Osteoblast (primary cell): ENCODE measurements at places on chromosomes 2 and 18. TPM values are rescaled to one million over a fixed set of nuclear protein-coding genes. Genes with fewer than 3 reads are reported as not detected.

DNA sequence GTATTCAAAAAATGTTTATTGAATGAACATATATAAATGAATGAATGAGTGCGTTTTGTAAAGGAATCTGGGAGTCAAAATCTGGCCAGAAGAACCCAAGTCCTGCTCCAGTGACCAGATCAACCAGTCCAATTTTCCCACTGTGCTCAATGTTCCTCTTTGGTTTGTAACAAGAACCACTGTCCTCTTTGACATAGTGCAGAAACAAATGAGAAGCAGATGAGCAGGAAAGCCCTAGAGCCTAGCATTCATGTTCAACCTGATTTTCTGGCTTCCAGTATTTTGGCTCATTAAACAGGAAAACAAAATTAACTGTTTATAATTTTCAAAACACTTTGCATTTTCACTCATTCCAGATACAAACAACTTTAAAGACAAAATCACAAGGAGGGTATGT lies 23.2 kb downstream of the FAM124B start:
- H3K27me3 ChIP-seq: peaks cover 7% of the 10 kb centered on the region
- no peak for DNase-seq
- H3K36me3 ChIP-seq: no peaks in the 10 kb centered on the region
- H3K27ac ChIP-seq: no peak overlapping the region
- H3K4me1 ChIP-seq: no peaks in the 10 kb centered on the region
- H3K4me3 ChIP-seq: no peak overlapping the region

- no peak for DNase-seq
- no peaks in the 10 kb centered on the region for H3K36me3 ChIP-seq
- no peaks in the 10 kb centered on the region for H3K4me1 ChIP-seq
- no peak overlapping the region for H3K27ac ChIP-seq
Observed at GRCh38 chr18:24897461-24897860, 437.0 kb downstream of the HRH4 start.

DNA sequence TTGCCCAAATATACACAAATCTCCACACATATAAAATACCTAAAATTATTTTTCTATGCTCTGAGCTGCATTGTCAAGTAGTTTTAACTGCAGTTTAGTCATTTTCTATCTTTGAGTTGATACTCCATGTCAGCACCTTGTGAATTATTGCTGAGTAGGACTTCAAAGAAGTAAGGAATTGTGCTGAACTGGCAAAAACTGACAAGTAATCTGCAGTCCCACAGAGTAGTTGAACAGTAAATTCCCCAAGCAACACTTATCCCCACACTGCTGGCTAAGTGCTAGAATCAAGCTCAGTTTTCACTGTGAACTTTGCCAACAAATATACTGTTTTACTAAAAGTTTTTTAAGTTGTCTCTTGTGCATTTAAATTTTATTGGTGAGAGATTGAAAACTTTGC lies 141.8 kb upstream of the ST6GAL2 start:
- no peak overlapping the region for H3K27ac ChIP-seq
- H3K4me3 ChIP-seq: no peak overlapping the region
- no peaks in the 10 kb centered on the region for H3K36me3 ChIP-seq
- peaks cover 5% of the 10 kb centered on the region for H3K4me1 ChIP-seq
- no peak for DNase-seq

GRCh38 chr2:203718087-203718486 lies 11.6 kb downstream of the CD28 start:
- no peaks in the 10 kb centered on the region for H3K27me3 ChIP-seq
- DNase-seq: no peak
- no peak overlapping the region for H3K4me3 ChIP-seq
- H3K36me3 ChIP-seq: no peaks in the 10 kb centered on the region

- no peaks in the 10 kb centered on the region for H3K27me3 ChIP-seq
- no peak overlapping the region for H3K27ac ChIP-seq
- no peak overlapping the region for H3K4me3 ChIP-seq
- H3K4me1 ChIP-seq: peaks cover 17% of the 10 kb centered on the region
- peaks cover 77% of the 10 kb centered on the region for H3K36me3 ChIP-seq
Observed at GRCh38 chr2:205738117-205738968, 56.0 kb downstream of the NRP2 start.

- H3K27me3 ChIP-seq: no peaks in the 10 kb centered on the region
- H3K27ac ChIP-seq: no peak overlapping the region
- H3K36me3 ChIP-seq: no peaks in the 10 kb centered on the region
- H3K4me1 ChIP-seq: no peaks in the 10 kb centered on the region
- H3K4me3 ChIP-seq: no peak overlapping the region
- no peak for DNase-seq
Observed at GRCh38 chr2:210895132-210895531, 338.7 kb downstream of the CPS1 start.

- no peaks in the 10 kb centered on the region for H3K27me3 ChIP-seq
- H3K4me1 ChIP-seq: peaks cover 55% of the 10 kb centered on the region
- H3K27ac ChIP-seq: peak overlapping the region; percentile 76
- DNase-seq: no peak
- peaks cover 41% of the 10 kb centered on the region for H3K36me3 ChIP-seq
Observed at GRCh38 chr2:96259497-96259921, 6.3 kb downstream of the TMEM127 start.

DNA sequence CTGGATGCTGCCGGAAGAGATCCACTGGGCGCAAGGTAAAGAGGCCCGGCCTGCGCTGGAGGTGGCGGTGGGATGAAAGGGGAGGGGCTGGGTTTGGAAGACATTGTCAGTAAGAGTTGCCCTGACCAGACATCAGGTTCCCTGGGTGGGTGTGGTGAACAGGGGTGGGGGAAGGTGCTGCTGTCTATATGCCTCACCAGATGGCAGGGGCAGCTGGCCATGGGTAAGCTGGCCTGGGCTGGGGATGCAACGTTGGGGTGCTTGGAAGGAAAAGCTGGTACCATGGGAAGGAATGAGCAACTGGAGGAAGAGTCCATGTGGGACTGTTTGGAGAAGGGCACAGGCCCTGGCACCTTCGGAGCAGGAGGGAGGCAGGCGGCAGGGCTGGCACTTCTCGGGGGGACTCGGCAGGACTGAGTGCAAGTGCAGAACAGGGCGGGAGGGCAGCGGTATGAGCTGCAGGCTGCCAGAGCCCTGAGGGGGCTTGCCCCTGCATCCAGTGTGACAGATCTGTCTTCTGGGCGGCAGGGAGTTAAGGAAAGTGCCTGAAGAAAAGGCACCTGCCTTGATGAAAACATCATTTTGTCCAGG lies 146.4 kb downstream of the DYSF start:
- no peaks in the 10 kb centered on the region for H3K36me3 ChIP-seq
- H3K4me3 ChIP-seq: no peak overlapping the region
- H3K4me1 ChIP-seq: no peaks in the 10 kb centered on the region
- peaks cover 31% of the 10 kb centered on the region for H3K27me3 ChIP-seq

GRCh38 chr2:30866974-30867373 lies 59.7 kb upstream of the CAPN13 start:
- H3K4me1 ChIP-seq: no peaks in the 10 kb centered on the region
- no peak overlapping the region for H3K4me3 ChIP-seq
- no peak for DNase-seq
- H3K36me3 ChIP-seq: no peaks in the 10 kb centered on the region

GRCh38 chr2:136131484-136131960 lies 13.6 kb upstream of the CXCR4 start:
- no peak overlapping the region for H3K4me3 ChIP-seq
- H3K27ac ChIP-seq: no peak overlapping the region
- no peak for DNase-seq

DNA sequence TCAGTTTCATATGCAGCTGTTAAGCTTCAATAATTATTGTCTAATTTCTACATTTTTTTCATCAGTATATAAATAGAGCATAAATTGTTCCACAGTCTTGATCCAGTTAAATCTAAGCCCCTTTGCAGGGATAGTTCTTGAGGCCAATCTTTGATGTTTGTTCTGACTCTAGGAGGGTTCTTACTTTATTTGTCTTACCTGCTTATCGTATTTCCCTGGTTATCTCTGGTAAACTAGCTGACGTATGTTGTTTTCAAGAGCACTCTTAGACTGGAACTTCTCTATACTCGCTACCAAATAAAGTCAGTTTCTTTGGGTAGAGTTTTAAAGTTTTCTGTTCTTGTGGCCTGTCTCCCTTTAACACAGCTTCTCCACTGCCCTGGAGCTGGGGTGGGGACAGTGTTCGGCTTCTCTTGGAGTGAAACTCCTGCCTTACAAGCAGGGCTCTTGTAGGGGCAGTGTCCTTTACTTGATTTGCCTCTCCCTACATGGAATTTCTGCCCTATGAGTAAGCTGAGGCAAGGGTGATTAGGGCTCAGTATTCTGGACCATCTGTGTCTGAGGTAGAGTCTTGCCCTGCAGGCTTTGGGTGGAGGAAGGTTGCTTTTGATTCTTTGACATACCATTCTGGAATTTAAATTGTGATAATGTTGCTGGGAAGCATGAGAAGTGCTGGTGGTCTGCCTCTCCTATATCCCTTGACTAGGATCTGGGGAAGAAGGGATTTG lies 90.3 kb downstream of the PTPN4 start:
- no peaks in the 10 kb centered on the region for H3K4me1 ChIP-seq
- H3K27ac ChIP-seq: no peak overlapping the region
- H3K4me3 ChIP-seq: no peak overlapping the region
- DNase-seq: no peak

GRCh38 chr2:128457006-128457604 lies 138.4 kb upstream of the HS6ST1 start:
- H3K4me3 ChIP-seq: no peak overlapping the region
- no peak overlapping the region for H3K27ac ChIP-seq
- peaks cover 4% of the 10 kb centered on the region for H3K27me3 ChIP-seq
- H3K4me1 ChIP-seq: no peaks in the 10 kb centered on the region
- peak; percentile 55 for DNase-seq

DNA sequence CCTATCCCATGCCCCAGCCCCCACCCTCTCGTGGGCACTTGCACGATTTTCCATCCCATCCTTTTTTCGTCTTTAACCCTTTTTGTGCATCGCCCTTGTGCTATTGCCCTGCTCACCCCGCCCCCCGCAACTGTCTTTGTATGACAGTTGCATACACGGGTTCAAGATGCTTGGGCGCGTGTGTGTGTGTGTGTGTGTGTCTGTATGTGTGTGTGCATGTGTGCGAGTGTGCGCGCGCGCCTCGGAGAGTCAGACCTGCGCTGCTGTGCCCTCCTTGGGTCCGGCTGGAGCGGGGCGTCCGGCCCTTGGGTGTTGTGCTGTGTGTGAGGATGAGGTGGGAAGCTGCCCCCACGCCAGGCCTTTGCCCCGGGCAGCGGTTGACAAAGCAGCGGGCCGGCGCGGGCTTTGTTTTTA lies 230.7 kb downstream of the HAUS1 start:
- no peak overlapping the region for H3K27ac ChIP-seq
- H3K4me3 ChIP-seq: no peak overlapping the region
- peaks cover 72% of the 10 kb centered on the region for H3K27me3 ChIP-seq
- DNase-seq: no peak

- peaks cover 43% of the 10 kb centered on the region for H3K4me1 ChIP-seq
- no peak overlapping the region for H3K4me3 ChIP-seq
- no peak overlapping the region for H3K27ac ChIP-seq
- no peaks in the 10 kb centered on the region for H3K27me3 ChIP-seq
- no peak for DNase-seq
- H3K36me3 ChIP-seq: no peaks in the 10 kb centered on the region
Observed at GRCh38 chr2:144451443-144451842, 68.5 kb downstream of the ZEB2 start.

DNA sequence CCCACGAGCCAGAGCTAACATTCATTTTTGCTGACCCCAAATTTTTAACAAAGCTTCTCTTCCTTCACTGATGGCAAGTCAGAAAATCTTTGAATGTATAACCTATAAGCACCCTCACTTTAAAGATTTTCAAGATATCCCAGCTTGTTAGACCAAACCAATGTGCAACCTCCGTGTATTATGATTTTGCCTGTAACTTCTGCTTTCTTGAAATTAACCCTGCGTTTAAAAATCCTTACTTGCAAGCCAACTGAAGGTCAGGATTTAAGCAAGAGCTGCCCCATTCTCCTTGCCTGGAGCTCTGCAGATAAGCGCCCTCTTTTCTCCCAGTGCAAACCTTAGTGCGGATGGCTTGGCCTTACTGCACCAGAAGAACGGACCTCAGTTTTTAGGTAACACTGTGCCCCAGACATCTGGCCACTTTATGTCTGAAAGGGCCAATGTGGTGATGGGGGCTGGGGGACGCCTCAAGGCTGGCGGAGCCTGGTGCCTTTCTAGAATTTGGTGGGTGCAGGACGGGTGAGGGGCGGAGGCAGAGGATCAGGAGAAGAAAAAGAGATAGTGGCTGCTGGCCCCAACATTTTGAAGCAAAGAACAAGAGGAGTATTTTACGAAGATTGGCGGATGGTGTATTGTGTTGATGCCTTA lies 805 bp upstream of the TNFRSF11A start:
- DNase-seq: no peak
- no peak overlapping the region for H3K27ac ChIP-seq
- no peaks in the 10 kb centered on the region for H3K36me3 ChIP-seq

Gene SGPP2
- total RNA-seq: not detected in 2 replicates

Gene C1GALT1C1L
- 0.72 and 1.2 TPM in 2 replicates for total RNA-seq

Gene SERPINB11
- not detected in 2 replicates for total RNA-seq

Gene NAPG
- 43.9 and 47.4 TPM in 2 replicates for total RNA-seq

Gene ANKRD29
- 9.8 and 20.9 TPM in 2 replicates for total RNA-seq
